ENCODE measurements at places on chromosomes 2 and 18.
A peak's percentile ranks its signal among the peaks of the same experiment; 100 is the strongest.

- DNase-seq = no peak
Measured at GRCh38 chr18:65423776-65424175, 327.0 kb upstream of the CDH7 start.

- DNase-seq = no peak
Measured at GRCh38 chr2:38966678-38967077, 77.0 kb downstream of the ARHGEF33 start.

DNA sequence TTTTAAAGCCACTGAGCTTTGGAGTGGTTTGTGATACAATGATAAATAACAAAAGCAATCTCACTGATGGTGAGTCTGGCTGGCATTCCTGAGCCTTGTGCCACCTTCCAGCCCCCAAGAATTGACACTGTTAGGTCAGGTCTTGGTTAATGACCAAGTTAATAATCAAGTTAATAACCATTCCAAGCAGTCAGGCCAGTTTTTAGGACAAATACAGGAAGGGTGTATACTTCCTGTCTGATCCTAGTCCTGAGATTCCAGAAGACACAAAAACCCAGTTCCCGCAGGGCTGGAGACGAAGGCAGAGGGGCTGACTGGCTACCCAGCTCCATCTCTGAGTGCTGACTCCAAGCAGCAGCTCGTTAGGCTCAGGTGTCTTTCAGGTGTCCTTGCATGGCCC lies 74.6 kb upstream of the LAPTM4A start:
- DNase-seq = no peak

DNA sequence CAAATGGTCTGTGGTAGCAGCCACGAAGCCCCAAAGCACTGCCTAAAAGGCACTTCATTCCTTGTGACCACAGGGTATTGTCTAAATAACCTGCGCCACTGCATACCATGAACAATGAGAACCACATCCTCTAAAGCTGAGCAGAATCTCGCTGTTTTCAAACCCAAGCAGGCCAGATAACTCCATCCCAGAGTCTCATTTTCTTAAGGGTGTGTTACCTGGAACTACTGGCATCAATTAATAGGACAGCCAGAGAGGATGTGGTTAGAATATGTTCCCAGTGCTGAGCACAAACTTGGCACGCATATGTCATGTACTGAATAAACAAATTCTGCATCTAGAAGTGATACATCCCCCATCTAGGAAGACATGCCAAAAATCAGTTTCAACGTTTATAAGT lies 13.0 kb downstream of the VPS4B start:
- DNase-seq = no peak

DNA sequence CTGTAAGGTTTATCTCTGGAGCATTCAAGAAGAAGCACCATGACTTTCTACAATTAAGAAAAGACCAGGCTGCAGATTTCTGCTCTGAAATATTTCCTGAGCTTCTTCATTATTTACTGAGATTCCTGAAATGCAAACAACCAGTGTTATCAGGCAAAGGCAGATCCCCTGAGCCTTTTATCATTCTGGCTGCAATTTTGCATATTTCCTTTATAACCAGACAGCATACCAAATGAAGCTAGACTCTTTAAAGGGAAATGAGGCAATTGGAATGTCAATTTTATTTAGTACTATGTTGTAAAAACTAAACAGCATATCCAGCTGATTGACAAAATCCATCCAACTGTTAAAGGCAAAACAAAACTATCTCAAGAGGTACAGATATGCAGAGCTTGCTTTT lies 372.5 kb downstream of the RIT2 start:
- no peak for DNase-seq

DNA sequence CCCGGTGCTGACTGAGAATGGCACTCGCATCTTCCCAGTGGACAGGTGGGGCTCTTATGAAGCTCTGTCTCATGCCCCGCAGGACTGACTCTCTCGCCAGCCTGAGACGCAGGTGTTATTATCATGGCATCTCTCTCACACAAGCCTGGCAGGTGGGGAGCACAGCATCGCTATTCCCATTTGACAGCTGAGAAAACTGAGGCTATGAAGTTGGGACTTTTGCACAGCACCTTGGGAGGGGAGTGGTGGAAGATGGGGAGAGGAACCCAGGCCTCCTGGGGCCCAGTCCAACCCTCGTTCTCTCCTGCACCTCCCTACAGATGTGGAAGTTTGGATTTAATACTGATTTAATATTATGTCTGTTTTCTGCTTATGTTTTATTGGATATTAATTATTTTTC lies 9.0 kb upstream of the NTSR2 start:
- no peak for DNase-seq

DNA sequence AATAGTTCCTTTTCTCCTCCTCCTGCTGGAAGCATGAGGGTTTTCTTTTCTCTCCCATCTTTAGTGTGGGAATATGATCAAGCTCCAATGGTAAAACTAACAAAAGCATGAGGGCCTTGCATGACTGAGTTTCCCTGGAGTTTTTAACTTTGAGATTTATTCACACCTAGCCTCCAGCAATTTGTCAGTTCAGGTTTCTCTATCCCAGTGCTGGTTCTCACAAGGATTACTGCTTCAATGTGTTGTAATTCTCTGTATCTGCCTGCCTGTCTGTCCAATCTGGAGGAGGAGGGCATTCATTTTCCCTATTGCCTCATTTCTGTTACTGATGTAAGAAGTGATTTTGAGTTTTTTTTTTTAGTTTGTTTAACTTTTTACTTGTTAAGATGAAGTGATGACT lies 57.6 kb upstream of the RPRM start:
- DNase-seq = no peak

- peak; percentile 5 for DNase-seq
Measured at GRCh38 chr2:28343184-28343942, 49.3 kb upstream of the FOSL2 start.

GRCh38 chr2:135059577-135059976 lies 7.5 kb downstream of the RAB3GAP1 start:
- DNase-seq = no peak

- DNase-seq = no peak
Measured at GRCh38 chr2:58769864-58770234, 528.7 kb upstream of the FANCL start.

DNA sequence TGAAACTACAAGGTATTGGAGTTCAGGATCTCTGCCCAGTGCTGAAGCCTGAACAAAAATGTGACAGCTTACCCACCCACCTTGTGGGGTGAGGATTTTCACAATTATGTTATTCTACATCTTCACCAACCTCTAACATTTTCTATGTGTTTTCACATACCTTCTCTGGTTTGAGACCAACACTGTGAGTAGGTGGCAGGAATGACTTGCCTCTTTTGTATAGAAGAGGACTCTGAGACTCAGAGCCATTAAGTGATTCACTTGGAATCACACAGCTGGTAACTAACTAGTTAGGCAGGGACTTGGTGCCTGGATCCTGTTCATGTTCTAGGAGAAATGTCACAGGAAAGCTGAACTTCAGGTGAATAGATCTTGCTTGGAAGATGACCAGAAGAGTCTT lies 14.8 kb upstream of the SRBD1 start:
- no peak for DNase-seq

- no peak for DNase-seq
Measured at GRCh38 chr2:69260666-69261065, 126.4 kb downstream of the GFPT1 start.

DNA sequence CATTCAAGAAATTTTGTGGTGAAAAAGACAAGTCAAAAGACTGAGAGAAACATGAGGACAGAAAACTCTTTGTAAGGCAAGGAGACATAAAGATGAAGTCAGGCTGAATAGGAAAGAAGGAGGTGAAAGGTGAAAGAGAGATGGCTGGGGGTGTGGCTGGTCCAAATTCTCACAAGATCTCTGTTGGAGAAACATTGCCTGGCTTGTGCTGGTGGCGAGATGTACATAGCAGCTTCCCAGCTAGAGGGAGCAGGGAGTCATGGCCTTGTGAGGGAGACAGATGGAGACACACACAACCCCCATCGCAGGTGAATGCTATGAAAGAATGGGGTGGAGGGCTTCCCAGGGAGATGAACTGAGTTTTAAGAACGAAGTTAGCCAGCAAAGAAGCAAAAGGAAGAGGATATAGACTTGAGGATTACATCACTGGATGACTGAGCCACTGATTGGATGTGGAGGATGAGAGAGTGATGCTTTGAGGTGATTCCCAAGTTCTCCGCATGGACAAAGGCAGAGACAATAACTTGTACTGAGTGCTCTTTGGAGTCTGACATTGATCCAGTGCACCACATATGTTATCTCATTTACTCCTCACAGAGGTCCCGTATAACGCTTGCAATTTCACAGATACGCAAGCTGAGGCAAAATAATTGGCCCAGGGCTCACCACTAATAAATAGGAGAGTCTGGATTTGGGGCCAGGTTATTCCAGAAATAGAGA lies 3.7 kb upstream of the EMX1 start:
- no peak for DNase-seq

- DNase-seq = peak; percentile 4
Measured at GRCh38 chr18:40159141-40160017, 1795.7 kb upstream of the PIK3C3 start.

DNA sequence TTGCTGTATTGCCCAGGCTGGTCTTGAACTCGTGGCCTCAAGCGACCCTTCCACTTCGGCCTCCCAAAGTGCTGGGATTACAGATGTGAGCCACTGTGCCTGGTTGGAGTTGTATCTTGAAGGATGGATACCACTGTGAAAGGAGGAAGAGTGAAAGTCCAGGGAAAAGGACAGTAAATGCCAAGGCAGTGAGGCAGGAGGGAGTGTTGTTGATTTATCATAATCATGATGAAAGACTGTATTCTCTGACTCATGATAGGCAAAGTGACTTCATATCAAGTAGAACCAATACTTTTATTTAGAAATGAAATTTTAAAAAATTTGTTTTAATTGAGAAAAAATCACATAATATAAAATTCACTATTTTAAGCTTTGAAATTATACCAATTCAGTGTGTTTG lies 162.3 kb downstream of the ARHGAP28 start:
- no peak for DNase-seq

- no peak for DNase-seq
Measured at GRCh38 chr18:44811572-44812125, 131.0 kb downstream of the SETBP1 start.

- DNase-seq = no peak
Measured at GRCh38 chr2:222568865-222569264, 87.0 kb downstream of the FARSB start.

DNA sequence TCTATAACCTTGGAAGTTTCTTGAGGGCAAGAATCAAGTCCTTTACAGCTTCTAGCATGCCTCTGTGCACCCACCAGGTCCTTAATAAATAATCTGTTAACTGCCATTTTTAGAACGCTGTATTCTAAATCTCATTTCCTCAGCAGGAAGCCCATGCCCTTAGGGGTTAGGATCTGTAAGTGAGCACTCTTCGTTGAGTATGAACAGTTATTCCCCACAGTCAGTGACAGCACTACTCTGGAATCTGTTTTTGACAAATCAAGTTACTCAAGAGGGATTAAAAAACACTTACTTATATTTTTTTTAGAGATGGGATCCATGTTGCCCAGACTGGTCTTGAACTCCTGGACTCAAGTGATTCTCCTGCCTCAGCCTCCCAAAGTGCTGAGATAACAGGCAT lies 14.6 kb downstream of the PAIP2B start:
- no peak for DNase-seq

DNA sequence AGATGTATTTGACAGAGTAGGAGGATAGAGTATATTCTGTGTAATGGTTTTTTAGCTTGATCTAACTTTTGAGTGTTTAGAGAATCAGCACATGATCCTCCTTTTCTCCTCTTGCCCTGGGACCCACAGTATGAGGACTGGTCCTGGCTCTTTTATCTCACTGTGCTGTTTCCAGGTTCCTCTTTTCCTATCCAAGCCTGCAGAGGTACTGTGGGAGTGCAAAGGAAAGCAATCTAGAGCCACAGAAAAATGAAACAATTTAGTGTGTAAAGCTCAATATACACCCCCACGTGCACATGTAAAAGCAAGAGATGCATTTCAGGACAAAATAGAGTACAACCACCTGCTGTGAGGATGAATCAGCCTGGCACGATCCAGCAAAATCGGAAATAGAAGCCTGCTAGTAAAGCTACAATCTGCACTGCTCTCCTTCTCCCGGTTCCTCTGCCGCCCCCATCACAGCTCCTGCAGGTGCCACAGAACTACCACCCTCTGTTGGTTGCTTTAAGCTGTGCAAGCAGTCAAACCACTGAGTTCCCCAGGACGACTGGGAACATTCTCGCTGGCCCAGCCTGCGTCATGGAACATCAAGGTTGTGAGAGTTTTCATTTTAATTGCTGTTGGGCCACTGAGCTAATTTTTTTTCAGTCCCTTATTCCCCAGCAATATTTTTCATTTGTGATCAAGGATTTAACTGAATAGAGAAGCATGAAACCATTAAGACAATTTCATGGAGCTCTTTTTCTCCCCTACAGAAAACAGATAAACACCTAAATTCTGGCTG lies 47.8 kb upstream of the MAPRE3 start:
- no peak for DNase-seq

GRCh38 chr2:135258193-135258592 lies 206.1 kb downstream of the RAB3GAP1 start:
- no peak for DNase-seq

DNA sequence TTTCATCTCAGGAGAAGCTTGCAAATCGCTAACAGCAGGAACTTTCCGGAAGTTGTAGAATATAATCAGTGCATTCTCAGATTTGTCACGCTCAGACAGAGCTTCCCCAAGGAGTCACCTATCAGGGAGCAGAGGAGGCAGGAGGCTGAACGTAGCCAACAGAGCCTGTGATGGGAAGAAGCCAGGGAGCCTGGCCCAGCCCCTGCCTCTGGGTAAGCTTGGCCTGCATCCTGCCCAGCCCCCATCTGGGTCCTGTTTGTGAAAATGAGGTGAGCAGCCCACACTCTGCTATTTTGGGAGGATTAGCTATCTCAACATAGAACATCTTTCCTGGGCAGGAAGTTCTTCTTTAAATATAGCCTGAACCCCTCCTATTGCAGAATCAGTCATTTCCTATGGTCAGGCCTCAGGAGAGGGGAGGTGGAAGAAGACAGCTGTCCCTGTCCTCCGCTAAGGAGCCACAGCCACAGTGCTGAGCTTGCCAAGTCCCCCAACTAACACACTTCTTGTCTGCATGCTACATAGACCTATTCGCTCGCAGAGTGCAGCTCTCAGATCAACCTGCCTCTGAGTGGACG lies 19.2 kb upstream of the PKDCC start:
- DNase-seq = no peak

- DNase-seq = no peak
Measured at GRCh38 chr18:60413944-60414547, 41.5 kb upstream of the MC4R start.

GRCh38 chr2:238106698-238107524 lies 6.8 kb downstream of the ESPNL start:
- DNase-seq = no peak

GRCh38 chr2:134736167-134736880 lies 17.5 kb upstream of the TMEM163 start:
- no peak for DNase-seq

GRCh38 chr2:30031184-30031583 lies 109.8 kb upstream of the ALK start:
- DNase-seq = no peak

DNA sequence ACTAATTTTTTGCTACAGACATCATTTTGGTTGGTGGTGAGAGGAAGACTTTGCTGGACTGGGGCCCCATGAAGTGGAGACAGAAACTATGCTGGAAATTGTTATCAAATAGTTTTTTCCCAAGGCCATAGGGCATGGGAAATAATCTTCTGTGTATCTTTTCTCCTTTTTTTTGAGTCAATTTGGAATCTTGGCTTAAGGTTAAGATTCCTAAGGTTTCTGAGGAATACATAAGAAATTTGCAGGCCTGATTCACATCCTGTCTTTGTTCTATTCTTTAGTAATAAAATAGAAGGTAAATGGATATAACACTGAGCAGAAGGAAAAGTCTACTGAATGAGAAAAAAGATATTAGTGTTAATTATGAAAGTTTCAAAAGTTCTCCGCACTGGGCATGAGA lies 16.6 kb downstream of the SMC6 start:
- no peak for DNase-seq

GRCh38 chr2:210199854-210200253 lies 25.4 kb downstream of the ACADL start:
- no peak for DNase-seq

All from bone marrow (tissue), 2 donors.